ENCODE measurements at places on chromosomes 4 and X.

DNA sequence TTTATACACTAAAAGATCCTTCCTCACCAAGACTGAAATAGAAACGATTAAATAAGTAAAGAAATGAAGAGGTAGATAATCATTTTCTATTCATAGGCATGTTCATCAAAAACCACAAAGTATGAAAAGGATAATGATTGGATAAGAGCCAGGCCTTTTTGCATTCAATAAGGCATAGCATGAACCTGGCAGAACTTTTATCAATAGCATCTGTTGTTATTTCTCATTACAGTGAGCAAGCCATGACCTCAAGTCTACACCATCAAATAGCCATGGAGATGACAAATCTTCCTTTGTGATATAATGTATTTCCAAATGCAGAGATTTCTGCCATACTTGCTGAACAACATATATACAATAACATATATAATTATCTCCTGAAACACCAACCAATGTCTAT is 206.0 kb upstream of the SLC7A11 start:
- DNase-seq = no peak

GRCh38 chrX:109384699-109385098 is 97.2 kb downstream of the GUCY2F start:
- DNase-seq = no peak

DNA sequence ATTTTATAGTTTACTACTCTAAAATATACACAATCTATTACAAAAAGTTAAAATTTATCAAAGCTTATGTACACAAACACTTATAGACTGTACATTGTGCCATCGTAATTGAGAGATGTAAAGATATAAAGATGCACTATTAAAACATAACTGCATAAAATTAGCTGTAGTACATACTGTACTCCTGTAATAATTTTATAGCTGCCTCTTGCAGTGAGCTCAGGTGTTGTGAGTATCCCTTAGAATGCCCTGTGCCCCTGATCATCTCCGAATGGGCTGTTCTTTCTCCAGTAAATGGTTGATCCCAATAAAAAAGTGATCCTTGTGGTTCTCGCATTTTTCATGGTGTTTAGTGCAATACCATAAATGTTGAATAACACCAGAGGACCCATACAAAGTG is 101.2 kb downstream of the TMEM164 start:
- DNase-seq = no peak

DNA sequence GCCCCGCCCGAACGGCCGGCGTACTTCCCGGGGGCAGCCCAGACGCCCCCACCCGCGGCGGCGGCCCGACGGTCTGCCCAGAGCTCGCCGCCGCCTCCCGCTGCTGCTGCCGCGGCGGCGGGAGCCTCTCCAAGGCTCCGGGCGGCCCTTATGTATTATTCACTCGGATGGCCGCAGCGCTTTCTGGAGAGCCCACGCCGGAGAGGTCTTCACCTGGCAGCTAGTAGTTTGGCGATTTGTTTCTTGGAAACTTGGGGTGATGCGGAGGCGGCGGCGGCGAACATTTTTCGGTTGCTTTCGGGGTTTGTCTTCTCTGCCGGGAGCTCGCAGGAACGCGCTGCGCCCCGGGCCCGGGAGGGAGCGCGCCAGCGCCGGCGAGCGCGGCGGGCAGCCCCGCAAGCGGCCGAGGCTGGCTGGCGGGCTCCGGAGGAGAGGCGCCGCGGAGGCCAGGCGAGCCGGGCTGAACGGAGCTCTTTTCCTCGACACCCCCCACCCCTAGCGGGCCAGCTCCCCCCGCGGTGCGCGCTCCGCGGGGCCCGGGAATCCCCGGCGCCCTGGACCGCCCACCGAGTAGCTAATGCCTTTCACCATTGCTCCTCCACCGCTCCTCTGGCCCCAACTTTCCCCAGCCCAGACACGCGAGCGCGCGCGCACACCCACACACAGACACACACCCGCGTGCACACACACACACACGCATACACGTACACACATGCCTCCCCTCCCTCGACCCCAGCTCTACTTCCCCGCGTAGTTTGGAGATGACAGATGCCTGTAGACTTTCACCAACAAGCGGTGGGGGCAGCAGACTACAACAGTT is 113.5 kb downstream of the DHX15 start:
- DNase-seq = peak; percentile 54

DNA sequence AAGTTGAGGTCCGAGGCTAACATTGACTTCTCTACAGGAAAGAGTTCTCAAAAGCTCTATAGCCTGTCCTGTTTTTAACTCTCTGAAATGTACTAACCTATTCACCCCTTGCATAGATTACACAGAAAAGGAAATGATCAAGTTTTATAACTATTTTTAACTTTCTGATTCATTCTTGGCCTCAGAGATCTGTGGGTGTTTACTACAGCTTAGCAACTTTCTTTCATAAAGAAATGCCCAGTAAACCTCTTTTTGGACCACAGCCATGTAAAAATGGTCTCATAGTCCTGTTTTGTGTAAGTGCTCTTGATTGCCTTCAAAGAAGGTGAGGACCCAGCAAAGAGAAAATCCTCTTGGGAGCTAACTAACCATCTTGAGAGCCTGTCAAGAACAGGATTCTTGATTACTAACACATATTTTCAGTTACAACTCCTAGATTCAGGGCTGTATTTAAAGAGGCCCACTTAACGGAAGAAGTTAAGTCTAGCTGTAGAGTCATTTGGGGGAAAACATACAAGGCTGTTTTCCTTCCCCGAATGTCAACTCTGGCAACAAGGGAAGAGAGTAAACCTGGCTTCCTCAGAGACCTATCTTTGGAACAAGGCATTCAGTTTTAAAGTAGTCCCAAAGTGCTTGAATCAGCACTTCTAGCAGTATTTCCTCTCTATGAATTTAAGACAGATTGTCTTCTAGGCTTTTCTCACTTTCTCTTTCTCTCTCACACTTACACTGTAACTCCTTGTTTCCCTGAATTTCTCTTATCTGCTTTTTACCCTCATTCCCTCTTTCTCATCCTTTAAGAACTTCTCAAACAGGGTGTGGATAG is 78.2 kb downstream of the IL21 start:
- DNase-seq = no peak

- DNase-seq = no peak
These were observed 92.5 kb downstream of the FAM13A start for GRCh38 chr4:88964450-88964849.

- no peak for DNase-seq
These were observed 1.7 kb downstream of the FRAS1 start for GRCh38 chr4:78058591-78059523.

DNA sequence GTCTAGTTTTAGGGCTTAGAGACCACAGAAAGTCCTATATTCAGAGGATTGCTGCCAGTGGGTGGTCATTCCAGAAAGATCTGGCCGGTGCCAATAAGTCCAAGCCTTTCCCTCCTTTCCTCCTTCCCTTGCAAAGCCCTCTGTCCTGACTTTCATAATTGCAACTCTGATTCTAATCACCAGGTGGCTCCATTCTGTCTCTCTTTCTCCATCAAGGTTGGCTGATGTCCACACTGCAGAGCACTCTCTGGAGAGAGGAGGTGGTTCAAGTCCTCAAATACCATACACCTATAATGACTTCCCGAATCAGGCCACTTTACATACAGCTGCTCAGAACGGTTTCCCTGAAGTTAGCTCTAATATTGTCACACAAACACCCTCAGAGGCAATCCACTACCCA is 22.4 kb upstream of the ARMCX4 start:
- DNase-seq = no peak

GRCh38 chrX:136262243-136262642 is 11.0 kb upstream of the MAP7D3 start:
- DNase-seq = no peak

- DNase-seq = peak; percentile 58
These were observed 373.0 kb upstream of the RASGEF1B start for GRCh38 chr4:81844717-81845116.

GRCh38 chrX:9503261-9503660 is 38.4 kb downstream of the TBL1X start:
- no peak for DNase-seq

DNA sequence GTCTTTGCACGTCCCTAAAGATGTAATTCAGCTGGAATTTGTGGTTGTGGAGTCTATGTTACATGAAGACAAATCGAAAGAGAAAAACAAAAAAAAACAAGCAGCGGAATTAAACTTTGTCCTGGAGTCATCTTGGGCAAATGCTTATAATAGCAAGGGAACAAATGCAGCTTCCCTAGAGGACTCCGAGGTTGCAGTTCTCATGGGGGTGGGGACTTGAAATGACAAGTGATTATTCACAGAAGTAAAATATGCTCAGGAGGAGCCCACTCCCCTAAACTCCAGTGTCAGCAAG is 362.4 kb downstream of the ARHGAP24 start:
- DNase-seq = no peak

- DNase-seq = no peak
These were observed at the start of gene LNX1 for GRCh38 chr4:53591372-53591892. Gene LNX1, minus strand, starts transcription at chr4:53591486. Its CDS starts 17,484 bp downstream, at chr4:53574002.

DNA sequence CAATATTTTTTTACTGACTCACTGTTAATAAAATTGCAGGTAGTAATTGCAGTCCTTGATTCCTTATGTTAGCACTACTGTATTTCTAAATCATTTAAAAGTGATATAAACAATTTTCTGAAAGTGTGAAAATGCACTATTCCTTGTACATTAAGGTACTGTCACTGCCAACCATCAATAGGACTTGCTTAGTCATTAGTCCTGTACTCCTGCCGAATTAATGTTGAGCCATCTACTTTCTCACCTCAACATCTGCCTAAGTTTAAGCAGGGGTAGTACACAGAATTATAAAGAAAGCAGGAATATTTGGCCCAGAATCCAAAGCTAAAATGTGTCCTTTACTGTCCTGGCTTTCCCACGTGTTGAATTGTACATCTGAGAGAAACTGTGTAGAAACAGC is 87.0 kb upstream of the TRPC3 start:
- no peak for DNase-seq

- no peak for DNase-seq
These were observed 36.0 kb upstream of the CCNG2 start for GRCh38 chr4:77120886-77121508.

- no peak for DNase-seq
These were observed 43.5 kb downstream of the MND1 start for GRCh38 chr4:153387981-153388380.

GRCh38 chrX:133215017-133215416 is 3.1 kb downstream of the TFDP3 start:
- DNase-seq = no peak

- no peak for DNase-seq
These were observed 62.1 kb downstream of the EDNRA start for GRCh38 chr4:147543034-147543433.

GRCh38 chrX:124030520-124030919 is 69.0 kb downstream of the STAG2 start:
- no peak for DNase-seq

DNA sequence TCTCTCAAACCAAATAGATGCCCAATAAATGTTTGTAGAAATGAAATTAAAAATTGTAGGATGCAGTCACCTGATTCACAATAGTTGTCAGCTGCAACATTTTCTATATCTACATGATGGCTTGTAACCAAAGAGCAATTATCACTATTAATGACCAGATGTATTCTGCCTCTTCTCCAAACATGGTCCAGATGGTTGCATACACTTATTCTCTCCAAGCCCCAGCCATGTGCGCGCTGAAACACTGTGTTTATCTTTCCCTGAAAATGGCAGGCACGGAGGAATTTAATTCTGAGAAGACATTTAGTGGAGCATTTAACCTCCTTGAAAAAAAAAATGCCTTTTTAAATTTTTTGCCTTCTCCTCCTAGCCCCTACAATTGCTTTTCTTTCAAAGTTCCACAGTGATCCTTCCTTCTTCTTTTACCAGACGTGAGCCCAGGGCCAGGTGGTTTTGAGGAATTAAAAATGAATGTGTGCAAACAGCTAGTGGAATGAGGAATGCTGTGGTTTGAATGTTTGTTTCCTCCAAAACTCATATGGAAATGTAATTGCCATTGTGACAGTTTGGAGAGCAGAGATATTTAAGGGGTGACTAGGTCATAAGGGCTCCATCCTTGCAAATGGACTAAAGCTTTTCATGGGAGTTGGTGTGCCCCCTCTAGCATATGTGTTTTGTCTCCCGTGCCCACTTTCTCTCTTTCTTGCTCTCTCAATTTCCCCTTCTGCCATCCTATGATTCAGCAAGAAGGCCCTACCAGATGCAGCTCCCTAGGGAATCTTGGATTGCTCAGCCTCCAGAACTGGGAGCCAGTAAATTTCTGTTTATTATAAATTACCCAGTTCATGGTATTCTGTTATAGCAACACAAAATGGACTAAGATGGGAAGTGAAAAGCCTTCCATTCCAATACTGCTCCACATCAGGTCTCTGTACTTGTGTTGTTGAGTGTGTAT is 136.0 kb downstream of the GABRB1 start:
- DNase-seq = no peak

DNA sequence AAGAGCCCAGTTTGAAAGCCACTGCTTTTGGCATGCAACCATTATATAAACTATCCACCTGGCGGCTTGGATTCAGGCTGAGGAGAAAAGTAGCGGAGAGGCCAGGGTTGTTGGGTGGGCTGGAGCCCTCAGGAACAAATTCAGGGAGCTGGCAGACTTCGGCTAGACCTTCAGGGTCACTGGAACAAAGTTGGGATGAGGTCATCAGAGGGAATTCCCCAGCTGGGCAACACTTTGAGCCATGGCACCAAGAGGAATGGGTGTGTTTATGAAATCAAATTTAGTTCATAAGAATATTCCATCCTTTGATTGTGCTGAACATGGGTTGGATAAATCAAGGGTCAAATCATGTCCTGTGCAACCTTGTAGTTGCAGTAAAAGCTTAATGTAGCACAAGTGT is 22.0 kb downstream of the MTMR1 start:
- DNase-seq = no peak

- no peak for DNase-seq
These were observed 57.0 kb downstream of the PLAC1 start for GRCh38 chrX:134601240-134601765.

DNA sequence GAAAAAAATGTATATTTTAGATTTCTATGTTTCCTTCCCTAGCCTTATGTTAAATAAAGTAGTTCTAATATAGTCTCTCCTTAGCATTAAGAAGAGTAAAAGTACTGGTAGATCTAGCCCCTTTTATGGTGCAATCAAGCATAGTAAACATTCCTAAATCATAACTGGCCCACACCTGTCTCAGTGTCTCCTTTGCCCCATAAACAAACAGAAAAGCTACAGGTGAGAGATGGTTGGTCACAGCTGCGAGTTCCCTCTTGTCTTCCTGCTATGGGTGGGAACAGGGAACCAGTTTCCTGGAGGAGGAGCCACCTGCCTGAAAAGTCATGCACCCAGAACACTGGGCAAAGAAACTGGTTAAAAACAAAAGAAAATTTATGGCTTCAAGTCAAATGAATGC is 16.6 kb downstream of the SOWAHB start:
- DNase-seq = no peak

DNA sequence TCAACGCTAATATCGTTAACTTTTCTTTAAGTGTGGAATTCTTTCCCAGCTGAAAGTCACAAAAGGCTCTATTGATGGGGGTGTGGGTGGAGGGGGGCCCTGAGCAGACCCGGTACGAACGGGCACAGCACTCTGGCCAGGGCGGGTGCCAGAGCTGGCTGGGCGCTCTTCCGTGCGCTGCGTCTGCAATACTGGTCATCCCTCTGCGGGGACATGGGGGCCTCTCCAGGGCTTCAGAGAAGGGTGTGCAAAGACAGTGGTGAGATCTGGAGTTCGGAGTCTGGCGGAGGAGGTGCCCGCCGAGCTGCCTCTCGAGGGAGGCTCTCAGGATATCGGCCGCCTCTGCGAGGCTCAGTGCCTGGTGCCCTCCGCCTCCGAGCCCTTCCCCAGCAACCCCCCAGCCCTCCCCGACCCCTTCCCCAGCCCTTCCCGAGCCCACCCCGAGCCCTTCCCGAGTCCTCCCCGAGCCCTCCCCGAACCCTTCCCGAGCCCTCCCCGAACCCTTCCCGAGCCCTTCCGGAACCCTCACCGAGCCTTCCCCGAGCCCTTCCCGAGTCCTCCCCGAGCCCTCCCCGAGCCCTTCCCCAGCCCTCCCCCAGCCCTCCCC is 34.3 kb downstream of the FGFRL1 start:
- DNase-seq = no peak

- DNase-seq = no peak
These were observed 15.2 kb downstream of the ATP8A1 start for GRCh38 chr4:42641656-42642055.

Data from caudate nucleus (tissue), 63 donors.